ENCODE measurements at places on chromosomes 5 and 9.

DNA sequence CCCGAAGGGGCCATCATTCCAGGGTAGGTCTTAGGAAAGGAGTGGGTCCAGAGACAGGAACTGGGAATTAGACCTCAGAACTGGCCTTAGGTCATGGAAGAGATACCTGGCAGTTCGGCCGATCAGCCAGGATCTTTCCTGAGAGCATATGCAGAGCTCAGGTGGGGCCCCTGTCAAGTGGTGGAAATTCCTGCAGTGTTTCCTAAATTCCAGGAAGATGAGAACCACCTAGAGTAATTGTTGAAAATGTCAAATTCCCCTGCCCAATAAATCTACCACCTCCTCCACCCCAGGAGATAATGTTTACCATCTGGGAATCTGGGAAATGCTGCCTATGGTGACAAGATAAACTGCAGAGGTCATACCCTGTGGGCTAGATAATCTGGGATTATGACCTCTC is 14.6 kb downstream of the TMEM171 start:
- DNase-seq = no peak

- no peak for DNase-seq
These were observed 12.5 kb downstream of the MAPKAP1 start for GRCh38 chr9:125694478-125694877.

GRCh38 chr5:119708076-119708790 is 78.9 kb downstream of the FAM170A start:
- DNase-seq = no peak

GRCh38 chr5:115641948-115642347 is 16.1 kb upstream of the TMED7 start:
- no peak for DNase-seq

All from effector memory CD4-positive, alpha-beta T cell (primary cell).